ENCODE measurements at places on chromosomes 1 and 21. TPM values are rescaled to one million over a fixed set of nuclear protein-coding genes. Genes with fewer than 3 reads are reported as not detected.

- H3K4me1 ChIP-seq: no peaks in the 10 kb centered on the region
- no peak overlapping the region for H3K27ac ChIP-seq
- no peaks in the 10 kb centered on the region for H3K27me3 ChIP-seq
- DNase-seq: no peak
- no peaks in the 10 kb centered on the region for H3K36me3 ChIP-seq
These were observed 33.1 kb upstream of the KLHDC7A start for GRCh38 chr1:18447509-18448220.

DNA sequence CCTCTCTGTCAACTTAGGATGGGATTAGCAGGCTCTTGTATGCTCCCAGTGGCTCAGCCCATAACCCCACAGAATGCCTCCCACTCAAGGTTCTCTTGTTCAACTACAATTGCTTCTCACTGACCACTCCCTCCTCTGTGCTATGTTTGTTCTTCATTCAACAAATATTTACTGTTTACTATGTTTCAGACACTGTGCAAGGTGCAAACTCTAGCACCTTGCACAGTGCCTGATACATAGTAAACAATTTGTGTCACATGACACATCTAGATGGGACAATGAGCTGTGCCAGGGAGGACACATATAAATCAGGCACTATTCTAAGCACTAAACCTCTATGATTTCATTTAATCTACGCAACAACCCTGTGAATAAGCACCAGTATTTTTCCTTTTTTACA lies 15.4 kb downstream of the ATP1A2 start:
- H3K27ac ChIP-seq: no peak overlapping the region
- H3K4me1 ChIP-seq: no peaks in the 10 kb centered on the region
- H3K36me3 ChIP-seq: no peaks in the 10 kb centered on the region
- no peaks in the 10 kb centered on the region for H3K27me3 ChIP-seq

CNN3 gene
- 250 TPM for total RNA-seq

GRCh38 chr1:187517546-187517945 lies 688.8 kb downstream of the PLA2G4A start:
- no peaks in the 10 kb centered on the region for H3K36me3 ChIP-seq
- no peak overlapping the region for H3K4me3 ChIP-seq
- no peaks in the 10 kb centered on the region for H3K27me3 ChIP-seq
- H3K27ac ChIP-seq: no peak overlapping the region

- H3K4me1 ChIP-seq: no peaks in the 10 kb centered on the region
- H3K36me3 ChIP-seq: no peaks in the 10 kb centered on the region
- no peaks in the 10 kb centered on the region for H3K27me3 ChIP-seq
These were observed 336.2 kb upstream of the SGIP1 start for GRCh38 chr1:66197785-66198184.

DMRTA2 gene
- not detected for total RNA-seq

DNA sequence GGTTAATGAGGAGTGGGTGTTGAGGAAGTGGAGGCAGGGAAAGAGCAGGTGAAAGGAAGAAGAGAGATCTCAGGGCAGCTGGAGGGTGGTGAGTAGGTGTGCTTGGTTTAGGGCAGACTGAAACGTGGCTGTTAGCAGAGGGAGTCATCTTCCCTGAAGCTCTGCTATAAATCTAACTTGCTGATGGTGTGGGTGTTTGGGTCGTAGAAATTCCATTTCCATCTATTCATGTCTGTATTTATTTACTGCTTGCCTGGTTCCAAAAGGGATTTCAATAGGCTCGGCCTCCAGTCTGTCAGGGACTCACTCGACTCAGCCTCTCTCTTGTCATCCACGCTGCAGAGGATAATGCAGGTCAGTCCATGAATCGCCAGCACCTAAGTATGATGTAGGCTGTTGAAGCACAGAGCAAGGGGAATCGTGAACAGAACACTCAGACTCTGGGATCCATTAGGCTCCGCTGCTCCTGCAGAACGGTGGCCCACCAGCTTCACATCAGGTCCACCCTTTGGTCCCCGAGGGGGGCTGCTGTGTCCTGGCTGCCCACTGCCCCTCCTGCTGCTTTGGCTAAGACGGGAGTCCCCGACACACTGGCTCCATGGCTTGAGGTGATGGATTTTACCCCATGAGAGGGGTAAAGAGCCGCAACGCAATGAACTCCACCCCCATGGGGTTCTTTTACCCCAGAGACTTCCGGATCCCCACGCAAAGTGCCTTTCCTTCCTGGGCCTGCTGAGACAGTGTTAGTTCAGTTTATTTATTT lies 156.2 kb downstream of the RHOU start:
- H3K4me1 ChIP-seq: no peaks in the 10 kb centered on the region
- DNase-seq: peak; percentile 61
- no peaks in the 10 kb centered on the region for H3K27me3 ChIP-seq
- H3K4me3 ChIP-seq: no peak overlapping the region
- no peaks in the 10 kb centered on the region for H3K36me3 ChIP-seq

- H3K27ac ChIP-seq: no peak overlapping the region
- H3K4me1 ChIP-seq: no peaks in the 10 kb centered on the region
- DNase-seq: no peak
- no peaks in the 10 kb centered on the region for H3K27me3 ChIP-seq
These were observed 63.7 kb upstream of the ST6GALNAC3 start for GRCh38 chr1:76010802-76011201.

- peaks cover 58% of the 10 kb centered on the region for H3K4me1 ChIP-seq
- H3K27me3 ChIP-seq: no peaks in the 10 kb centered on the region
- DNase-seq: no peak
These were observed 1.1 kb upstream of the EPHA2 start for GRCh38 chr1:16156848-16157495.

DNAI4 gene
- 10.3 TPM for total RNA-seq

ADAMTS4 gene
- total RNA-seq: 78.3 TPM

C4BPA gene
- not detected for total RNA-seq

- no peaks in the 10 kb centered on the region for H3K36me3 ChIP-seq
- H3K4me1 ChIP-seq: no peaks in the 10 kb centered on the region
- H3K27ac ChIP-seq: no peak overlapping the region
- H3K4me3 ChIP-seq: no peak overlapping the region
- H3K27me3 ChIP-seq: no peaks in the 10 kb centered on the region
- no peak for DNase-seq
These were observed 223.9 kb downstream of the ST6GALNAC3 start for GRCh38 chr1:76298399-76298798.

ACOT11 gene
- 26.0 TPM for total RNA-seq

GRCh38 chr21:43358940-43359822 lies 67.8 kb downstream of the SIK1 start:
- no peaks in the 10 kb centered on the region for H3K36me3 ChIP-seq
- H3K4me3 ChIP-seq: no peak overlapping the region
- no peak for DNase-seq
- no peaks in the 10 kb centered on the region for H3K27me3 ChIP-seq
- H3K27ac ChIP-seq: no peak overlapping the region

GRCh38 chr1:6355621-6356020 lies 37.9 kb downstream of the ACOT7 start:
- DNase-seq: no peak
- no peaks in the 10 kb centered on the region for H3K36me3 ChIP-seq
- H3K27me3 ChIP-seq: no peaks in the 10 kb centered on the region
- H3K4me1 ChIP-seq: peaks cover 45% of the 10 kb centered on the region
- no peak overlapping the region for H3K27ac ChIP-seq

GRCh38 chr1:116157096-116157495 lies 45.9 kb downstream of the MAB21L3 start:
- H3K4me1 ChIP-seq: peaks cover 6% of the 10 kb centered on the region
- no peaks in the 10 kb centered on the region for H3K36me3 ChIP-seq
- H3K4me3 ChIP-seq: no peak overlapping the region
- no peak overlapping the region for H3K27ac ChIP-seq

- H3K4me1 ChIP-seq: no peaks in the 10 kb centered on the region
- DNase-seq: no peak
- no peaks in the 10 kb centered on the region for H3K36me3 ChIP-seq
- H3K4me3 ChIP-seq: no peak overlapping the region
These were observed 11.5 kb downstream of the AIM2 start for GRCh38 chr1:159065106-159065505.

DNA sequence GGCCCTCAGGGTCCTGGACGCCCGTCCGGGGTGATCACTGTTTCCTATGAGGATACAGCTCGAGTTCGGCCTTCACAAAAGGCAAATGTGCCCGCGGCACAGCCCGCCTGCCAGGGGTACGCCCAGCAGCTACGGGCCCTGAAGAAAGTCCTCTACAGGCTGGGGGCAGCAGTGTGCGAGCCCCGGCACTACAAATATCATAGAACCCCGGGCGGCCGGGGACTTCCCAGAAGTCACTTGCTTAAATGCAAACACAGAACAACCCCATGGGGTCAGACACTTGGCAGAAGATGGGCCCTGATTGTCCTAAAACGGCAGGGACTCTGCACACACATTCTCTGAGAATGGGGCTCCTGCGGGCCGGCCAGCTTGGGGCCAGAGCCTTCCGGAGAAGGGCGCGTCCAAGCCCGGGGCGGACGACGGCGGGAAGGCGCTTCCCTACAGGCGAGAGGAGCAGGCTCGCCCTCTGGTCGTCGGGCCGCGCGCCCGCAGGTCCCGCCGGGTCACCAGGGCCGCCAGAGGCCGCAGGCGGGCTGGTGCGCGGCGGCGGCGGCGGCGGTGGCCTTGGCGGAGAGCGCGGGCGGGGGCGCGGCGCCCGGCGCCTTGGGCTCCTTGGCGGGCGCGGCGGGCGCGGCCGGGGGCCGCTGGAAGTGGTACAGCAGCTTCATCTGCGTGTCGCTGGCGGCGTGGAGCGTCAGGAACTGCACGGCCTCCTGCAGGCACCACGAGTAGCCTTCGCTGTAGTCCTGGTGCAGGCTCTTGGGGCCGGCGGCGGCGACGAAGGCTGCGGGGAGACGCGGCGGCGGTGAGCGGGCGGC lies 888 bp downstream of the HES5 start:
- H3K27ac ChIP-seq: peak overlapping the region; percentile 27
- peak overlapping the region; percentile 39 for H3K4me3 ChIP-seq
- H3K4me1 ChIP-seq: peaks cover 78% of the 10 kb centered on the region

DNA sequence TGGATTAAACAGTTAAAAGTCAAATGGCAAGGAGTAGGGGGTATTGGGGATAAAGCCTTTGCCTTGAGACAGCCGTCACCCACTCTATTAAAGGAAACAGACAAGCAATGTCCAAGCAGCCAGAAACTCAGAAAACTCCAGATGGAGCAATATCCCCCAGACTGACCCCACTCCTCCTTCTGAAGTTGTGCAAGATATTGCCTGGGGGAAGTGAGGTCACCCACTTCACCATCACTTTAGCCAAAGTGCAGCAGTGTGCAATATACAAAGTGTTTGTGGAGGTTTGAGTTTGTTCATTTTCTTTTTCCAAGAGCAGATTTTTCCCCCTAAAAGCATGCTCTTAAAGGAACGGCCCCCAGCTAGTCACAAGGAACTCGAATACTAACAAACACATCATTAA lies 125.1 kb downstream of the ETS2 start:
- H3K4me3 ChIP-seq: no peak overlapping the region
- no peak for DNase-seq
- H3K36me3 ChIP-seq: no peaks in the 10 kb centered on the region
- no peaks in the 10 kb centered on the region for H3K27me3 ChIP-seq

F13B gene
- total RNA-seq: not detected

DNA sequence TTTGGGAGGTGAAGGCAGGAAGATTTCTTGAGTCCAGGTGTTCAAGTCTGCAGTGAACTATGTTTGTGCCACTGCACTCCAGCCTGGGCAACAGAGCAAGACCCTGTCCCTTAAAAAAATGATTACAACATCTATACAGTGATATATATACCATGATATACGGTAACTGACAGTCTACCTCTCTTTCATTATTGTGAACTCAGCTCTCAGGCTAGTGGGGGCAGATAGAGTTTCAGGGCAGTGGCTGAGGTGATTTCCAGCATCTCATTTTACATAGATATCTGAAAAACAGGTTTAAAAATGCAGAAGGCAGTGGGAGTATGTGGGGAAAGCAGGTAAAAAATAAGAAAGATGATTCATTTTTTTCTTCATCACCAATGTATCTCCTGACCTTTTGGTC lies 8.1 kb upstream of the NTNG1 start:
- no peak overlapping the region for H3K4me3 ChIP-seq
- no peaks in the 10 kb centered on the region for H3K27me3 ChIP-seq
- DNase-seq: no peak
- no peaks in the 10 kb centered on the region for H3K4me1 ChIP-seq

CYP4A22 gene
- total RNA-seq: not detected

CFAP126 gene
- total RNA-seq: not detected

DNA sequence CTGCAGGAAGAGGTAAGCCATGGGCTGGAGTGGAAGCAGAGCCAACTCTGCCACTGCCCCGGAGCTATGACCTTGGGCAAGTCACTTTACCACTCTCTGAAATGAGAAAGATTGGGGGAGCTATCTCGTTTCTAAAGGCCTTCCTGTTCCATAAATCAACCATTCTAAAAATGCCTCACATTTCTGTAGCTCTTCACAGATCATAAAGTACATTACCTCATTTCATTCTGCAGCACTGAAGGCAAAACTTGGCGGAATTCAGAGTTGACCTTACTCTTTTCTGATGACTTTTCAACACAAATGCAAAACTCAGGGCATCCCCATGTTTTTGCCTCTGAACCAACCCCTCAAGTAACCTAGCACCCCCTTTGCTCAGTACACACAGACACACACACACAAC lies 404.0 kb upstream of the NFIA start:
- DNase-seq: no peak
- H3K4me3 ChIP-seq: no peak overlapping the region
- no peaks in the 10 kb centered on the region for H3K27me3 ChIP-seq
- no peak overlapping the region for H3K27ac ChIP-seq
- no peaks in the 10 kb centered on the region for H3K36me3 ChIP-seq
- H3K4me1 ChIP-seq: no peaks in the 10 kb centered on the region

CNR2 gene
- not detected for total RNA-seq

DNA sequence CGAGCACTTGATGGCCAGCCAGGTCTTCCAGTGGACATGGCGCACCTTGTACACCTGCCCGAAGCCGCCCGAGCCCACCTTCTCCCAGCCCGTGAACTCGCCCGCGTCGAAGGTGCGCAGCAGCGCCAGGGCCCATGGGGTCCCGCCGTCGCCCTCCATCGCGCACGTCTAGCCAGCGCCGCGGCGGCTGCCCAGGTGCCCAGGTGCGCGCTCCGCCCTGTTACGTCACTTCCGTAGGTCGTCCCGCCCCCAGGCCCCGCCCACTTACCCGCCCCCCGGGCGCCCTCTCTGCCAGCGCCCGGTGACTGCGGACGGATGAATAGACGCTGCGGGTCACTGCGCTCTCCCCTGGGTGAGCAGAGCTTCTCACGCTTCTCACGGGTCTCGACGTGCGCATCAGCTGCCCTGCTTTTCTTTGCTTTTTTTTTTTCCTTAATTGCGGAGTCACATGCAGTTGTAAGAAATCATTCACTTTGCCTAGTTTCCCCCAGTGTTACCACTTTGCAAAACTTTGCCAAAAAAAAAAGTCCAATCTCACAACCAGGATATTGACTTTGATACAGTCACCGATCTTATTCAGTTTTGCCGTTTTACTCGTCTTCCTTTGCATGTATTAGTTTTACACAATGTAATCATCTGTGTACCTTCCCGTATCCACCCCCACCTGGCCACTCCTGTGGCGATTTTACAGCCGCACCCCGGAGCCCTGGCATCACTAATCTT lies at the start of gene RIPK4:
Gene RIPK4, minus strand, starts transcription at position 170 of the 723 bp plus-strand sequence. Its CDS starts 11 bp downstream, at position 159.
- no peaks in the 10 kb centered on the region for H3K36me3 ChIP-seq
- H3K27me3 ChIP-seq: peaks cover 29% of the 10 kb centered on the region
- H3K4me3 ChIP-seq: peak within 1 kb of the TSS; percentile 33

VAV3 gene
- 67.5 TPM for total RNA-seq

MFSD2A gene
- total RNA-seq: 56.0 TPM

Measured in vagina (tissue), 2 donors.